Activated naive CD8-positive, alpha-beta T cell treated with anti-CD3 and anti-CD28 coated beads, Interleukin-2, amount 50 U/mL, for 24 hours (primary cell): ENCODE measurements at places on chromosomes 7 and 10.

DNA sequence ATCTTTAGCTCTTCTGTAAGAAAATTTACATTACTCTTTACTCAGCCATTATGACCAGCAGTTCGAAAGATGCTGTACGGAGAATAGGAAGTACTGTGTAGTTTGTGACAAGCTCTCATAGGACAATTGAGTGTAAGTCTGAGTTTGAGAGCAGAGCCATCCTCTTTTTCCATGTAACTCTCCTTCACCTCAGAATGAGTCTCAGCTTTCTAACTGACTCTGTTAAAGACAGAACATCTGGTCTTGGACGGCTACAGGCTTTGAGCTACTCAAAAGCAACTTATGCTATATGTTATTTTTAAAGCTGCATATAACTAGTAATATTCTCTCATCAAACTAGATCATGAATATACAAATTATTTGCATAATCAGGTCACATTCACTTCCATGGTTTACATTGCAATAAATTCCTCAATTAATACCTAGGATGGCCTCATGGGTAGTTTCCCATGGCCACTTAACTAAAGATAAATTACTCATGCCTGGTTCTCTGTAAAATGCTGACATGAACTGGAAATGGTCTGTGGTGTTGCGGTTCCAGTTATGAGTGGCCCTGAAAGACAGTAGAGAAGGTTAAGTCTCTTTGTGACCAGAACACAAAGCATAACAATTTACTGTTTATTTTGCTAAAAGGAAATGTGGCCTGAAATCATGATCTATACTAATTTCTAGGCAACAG is 358.7 kb downstream of the PHF14 start:
- no peak overlapping the region for H3K27ac ChIP-seq
- H3K27me3 ChIP-seq = peaks cover 2% of the 10 kb centered on the region
- no peaks in the 10 kb centered on the region for H3K36me3 ChIP-seq
- DNase-seq = no peak
- H3K4me3 ChIP-seq = no peak overlapping the region

- H3K27ac ChIP-seq = no peak overlapping the region
- peaks cover 5% of the 10 kb centered on the region for H3K27me3 ChIP-seq
- H3K4me3 ChIP-seq = no peak overlapping the region
These were observed 119.9 kb downstream of the ADCYAP1R1 start for GRCh38 chr7:31171984-31172383.

- DNase-seq = no peak
- no peaks in the 10 kb centered on the region for H3K27me3 ChIP-seq
- no peaks in the 10 kb centered on the region for H3K4me1 ChIP-seq
- H3K4me3 ChIP-seq = no peak overlapping the region
- no peak overlapping the region for H3K27ac ChIP-seq
These were observed 1673.4 kb downstream of the REEP3 start for GRCh38 chr10:65194555-65194954.

DNA sequence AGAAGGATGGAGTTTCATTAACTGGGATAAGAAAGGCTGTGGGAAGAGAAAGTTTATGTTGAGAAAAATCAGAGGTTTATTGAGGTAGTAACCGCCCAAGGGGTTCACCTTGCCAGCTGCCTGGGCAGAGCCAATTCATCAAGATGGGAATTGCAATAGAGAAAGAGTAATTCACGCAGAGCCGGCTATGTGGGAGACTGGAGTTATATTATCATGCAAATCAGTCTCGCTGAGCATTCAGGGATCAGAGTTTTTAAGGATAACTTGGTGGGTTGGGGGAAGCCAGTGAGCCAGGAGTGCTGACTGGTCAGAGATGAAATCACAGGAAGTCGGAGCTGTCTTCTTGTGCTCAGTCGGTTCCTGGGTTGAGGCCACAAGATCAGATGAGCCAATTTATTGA is 70.6 kb downstream of the MALRD1 start:
- H3K36me3 ChIP-seq = no peaks in the 10 kb centered on the region
- H3K4me3 ChIP-seq = no peak overlapping the region
- no peak overlapping the region for H3K27ac ChIP-seq
- no peaks in the 10 kb centered on the region for H3K27me3 ChIP-seq
- H3K4me1 ChIP-seq = no peaks in the 10 kb centered on the region

DNA sequence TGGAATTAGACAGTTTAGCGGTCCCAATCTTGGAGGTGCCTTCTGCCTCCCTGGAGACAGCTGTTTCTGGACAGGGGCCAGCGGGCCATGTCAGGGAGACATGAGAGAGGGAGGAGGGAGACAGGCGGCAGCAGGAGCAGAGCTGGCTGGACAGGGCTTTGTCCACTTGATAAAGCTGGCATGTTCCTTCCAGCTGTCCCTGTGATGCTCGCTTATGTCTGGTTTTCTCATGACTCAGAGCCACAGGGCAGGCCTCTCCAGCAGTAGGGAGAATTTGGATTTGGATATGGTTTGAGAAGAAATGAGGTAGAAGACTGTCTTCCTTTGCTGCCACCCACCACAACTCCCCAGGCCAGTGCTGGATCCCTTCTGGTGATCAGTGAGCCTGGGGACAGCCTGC is 51.7 kb upstream of the SORCS3 start:
- no peak overlapping the region for H3K4me3 ChIP-seq
- H3K36me3 ChIP-seq = no peaks in the 10 kb centered on the region
- H3K27ac ChIP-seq = no peak overlapping the region
- H3K4me1 ChIP-seq = peaks cover 13% of the 10 kb centered on the region
- H3K27me3 ChIP-seq = peaks cover 4% of the 10 kb centered on the region
- no peak for DNase-seq

DNA sequence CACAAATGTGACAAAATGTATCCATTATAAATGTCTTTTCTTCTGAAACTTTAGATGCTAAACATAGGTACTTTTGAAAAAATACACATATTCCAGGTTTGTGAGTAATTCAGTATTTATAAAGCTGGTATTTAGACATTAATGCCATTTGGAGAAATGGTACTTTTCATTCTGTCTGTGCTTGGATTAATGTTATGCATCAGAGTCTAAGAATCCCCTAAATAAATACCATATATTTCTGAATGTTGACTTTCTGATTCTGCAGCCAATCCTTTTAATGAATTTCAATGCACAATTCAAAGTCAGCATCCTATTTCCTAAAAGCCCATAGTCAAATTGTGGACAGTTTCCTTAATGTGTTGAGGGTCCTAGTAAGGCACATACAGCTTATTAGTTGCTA is 145.0 kb downstream of the DKK1 start:
- no peak for DNase-seq
- H3K4me3 ChIP-seq = no peak overlapping the region
- no peak overlapping the region for H3K27ac ChIP-seq
- H3K36me3 ChIP-seq = no peaks in the 10 kb centered on the region

DNA sequence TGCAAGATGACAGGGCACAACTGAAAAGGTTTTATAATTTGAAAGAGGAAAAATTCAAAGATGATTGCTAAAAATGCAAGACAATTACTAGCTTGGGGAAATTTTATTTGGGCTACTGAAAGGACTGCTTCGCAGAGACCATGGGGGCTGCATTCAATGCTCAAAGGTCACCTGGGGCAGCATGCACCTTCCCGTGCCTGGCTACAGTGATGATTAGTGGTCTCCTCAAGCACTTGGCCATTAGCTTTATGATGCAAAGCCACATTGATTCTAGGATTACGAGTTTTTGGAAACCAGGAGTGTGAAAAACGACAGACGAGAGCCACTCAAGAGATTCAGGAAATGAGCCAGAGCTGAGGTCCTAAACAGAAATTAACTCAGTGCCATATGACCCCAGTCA is 764.6 kb downstream of the PHTF2 start:
- no peaks in the 10 kb centered on the region for H3K4me1 ChIP-seq
- no peak for DNase-seq
- H3K27me3 ChIP-seq = no peaks in the 10 kb centered on the region
- no peak overlapping the region for H3K27ac ChIP-seq
- H3K36me3 ChIP-seq = no peaks in the 10 kb centered on the region
- H3K4me3 ChIP-seq = no peak overlapping the region

GRCh38 chr10:5840314-5841307 is 27.4 kb upstream of the GDI2 start:
- H3K36me3 ChIP-seq = no peaks in the 10 kb centered on the region

DNA sequence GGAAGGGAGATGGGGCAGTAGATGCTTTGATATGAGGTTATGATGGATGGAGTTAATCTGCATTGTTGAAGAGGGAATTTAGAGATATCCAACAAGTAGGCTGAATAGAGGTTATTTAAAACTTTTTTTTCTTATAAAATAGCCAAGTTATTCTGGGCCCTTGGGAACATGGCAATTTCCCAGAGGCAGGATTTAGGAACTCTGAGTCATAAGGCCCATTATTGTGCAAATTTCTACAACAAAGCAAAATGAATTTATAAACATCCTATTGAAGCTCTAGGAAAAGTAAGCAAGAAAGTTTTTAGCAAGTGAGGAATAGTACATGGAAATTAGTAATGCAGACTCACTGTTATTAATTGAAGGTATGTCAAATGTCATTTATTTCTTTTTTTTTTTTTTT is 160.9 kb upstream of the NPY start:
- no peak overlapping the region for H3K4me3 ChIP-seq
- H3K27ac ChIP-seq = no peak overlapping the region
- H3K27me3 ChIP-seq = peaks cover 7% of the 10 kb centered on the region
- H3K36me3 ChIP-seq = no peaks in the 10 kb centered on the region
- no peaks in the 10 kb centered on the region for H3K4me1 ChIP-seq

- H3K4me1 ChIP-seq = no peaks in the 10 kb centered on the region
- H3K36me3 ChIP-seq = peaks cover 7% of the 10 kb centered on the region
These were observed 115.7 kb downstream of the PARP12 start for GRCh38 chr7:139947021-139947420.

DNA sequence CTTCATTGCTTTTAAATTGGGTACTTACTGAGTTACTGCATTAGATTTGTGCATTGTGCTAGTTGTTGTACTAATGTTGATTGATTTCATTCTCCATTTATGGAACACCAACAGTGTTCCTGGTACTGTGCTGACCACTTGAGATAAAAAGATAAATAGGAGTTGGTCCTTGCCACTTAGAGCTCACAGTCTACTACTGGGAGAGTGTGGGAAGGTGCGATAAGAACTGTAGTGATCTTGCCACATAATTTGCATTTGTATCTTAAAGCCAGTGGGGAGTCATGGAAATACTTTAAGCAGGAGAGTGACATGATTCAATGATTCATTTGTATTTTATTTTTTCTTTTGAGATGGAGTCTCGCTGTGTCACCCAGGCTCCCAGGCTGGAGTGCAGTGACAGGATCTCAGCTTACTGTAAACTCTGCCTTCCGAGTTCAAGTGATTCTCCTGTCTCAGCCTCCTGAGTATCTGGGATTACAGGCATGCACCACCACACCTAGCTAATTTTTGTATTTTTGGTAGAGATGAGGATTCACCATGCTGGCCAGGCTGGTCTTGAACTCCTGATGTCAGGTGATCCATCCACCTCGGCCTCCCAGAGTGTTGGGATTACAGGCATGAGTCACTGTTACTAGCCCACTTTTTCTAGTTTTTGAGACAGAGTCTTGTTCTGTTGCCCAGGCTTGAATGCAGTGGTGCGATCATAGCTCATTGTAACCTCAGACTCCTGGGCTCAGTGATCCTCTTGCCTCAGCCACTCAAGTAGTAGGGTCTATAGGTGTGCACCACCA is 51.2 kb upstream of the TMEM248 start:
- no peak overlapping the region for H3K4me3 ChIP-seq
- H3K4me1 ChIP-seq = peaks cover 21% of the 10 kb centered on the region
- H3K36me3 ChIP-seq = no peaks in the 10 kb centered on the region
- no peaks in the 10 kb centered on the region for H3K27me3 ChIP-seq

DNA sequence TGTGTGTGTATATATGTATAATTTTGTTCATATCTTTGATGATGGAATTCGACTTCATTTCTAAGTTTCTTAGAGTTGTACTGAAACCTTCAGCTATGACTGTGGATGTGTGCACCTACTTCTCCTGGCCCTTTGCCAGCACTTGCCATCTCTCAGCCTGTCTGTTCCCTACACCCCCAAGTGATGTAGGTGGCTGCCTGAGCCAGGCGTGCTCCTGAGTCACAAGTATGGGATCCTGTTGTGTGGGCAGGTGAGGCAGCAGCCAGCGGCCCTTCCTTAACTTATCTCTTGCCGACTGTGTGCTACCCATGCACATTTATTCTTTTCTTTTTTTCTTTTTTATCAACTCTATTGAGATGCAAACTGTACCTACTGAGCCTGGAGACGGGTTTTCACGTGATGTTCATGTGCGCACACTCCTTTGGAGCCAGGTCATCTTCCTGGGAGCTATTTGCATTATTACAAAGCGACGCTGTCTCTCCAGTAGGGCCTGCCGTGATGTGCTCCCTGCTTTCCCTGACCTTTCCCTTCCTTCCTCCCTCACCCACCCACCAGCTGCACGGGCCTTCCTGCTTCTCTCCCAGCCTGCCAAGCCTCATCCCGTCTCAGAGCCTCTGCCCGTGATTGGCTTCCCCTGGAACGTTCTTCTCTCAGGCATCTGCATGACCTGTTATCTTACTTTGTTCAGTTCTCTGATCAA is 31.3 kb upstream of the GALNT11 start:
- peak; percentile 7 for DNase-seq
- H3K4me3 ChIP-seq = no peak overlapping the region
- H3K27me3 ChIP-seq = peaks cover 34% of the 10 kb centered on the region
- H3K27ac ChIP-seq = no peak overlapping the region
- peaks cover 4% of the 10 kb centered on the region for H3K4me1 ChIP-seq

- H3K36me3 ChIP-seq = no peaks in the 10 kb centered on the region
- H3K27me3 ChIP-seq = peaks cover 2% of the 10 kb centered on the region
- no peak for DNase-seq
- no peak overlapping the region for H3K4me3 ChIP-seq
- H3K4me1 ChIP-seq = peaks cover 6% of the 10 kb centered on the region
- H3K27ac ChIP-seq = no peak overlapping the region
These were observed 19.9 kb downstream of the TMEM72 start for GRCh38 chr10:44930904-44931620.

DNA sequence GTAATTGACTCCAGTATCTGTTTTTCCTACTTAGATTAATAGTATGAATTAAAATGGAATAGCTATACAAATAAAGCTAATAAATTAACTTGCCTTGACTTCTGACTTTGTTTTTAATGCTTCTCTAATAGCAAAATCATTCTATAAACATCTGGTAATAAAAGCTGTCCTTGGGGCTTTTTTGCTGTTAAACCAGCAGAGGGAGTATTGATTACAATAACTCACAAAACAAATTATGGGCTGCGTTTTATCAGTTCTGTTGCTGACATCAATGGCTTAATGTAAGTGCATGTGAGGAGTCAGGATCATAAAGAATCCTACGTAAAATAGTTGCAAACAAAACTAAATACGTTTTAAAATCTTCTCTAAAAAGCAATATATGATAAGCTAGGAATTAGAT is 667.8 kb downstream of the PCDH15 start:
- no peak overlapping the region for H3K4me3 ChIP-seq
- H3K27ac ChIP-seq = no peak overlapping the region
- H3K36me3 ChIP-seq = no peaks in the 10 kb centered on the region
- H3K4me1 ChIP-seq = no peaks in the 10 kb centered on the region
- H3K27me3 ChIP-seq = no peaks in the 10 kb centered on the region

DNA sequence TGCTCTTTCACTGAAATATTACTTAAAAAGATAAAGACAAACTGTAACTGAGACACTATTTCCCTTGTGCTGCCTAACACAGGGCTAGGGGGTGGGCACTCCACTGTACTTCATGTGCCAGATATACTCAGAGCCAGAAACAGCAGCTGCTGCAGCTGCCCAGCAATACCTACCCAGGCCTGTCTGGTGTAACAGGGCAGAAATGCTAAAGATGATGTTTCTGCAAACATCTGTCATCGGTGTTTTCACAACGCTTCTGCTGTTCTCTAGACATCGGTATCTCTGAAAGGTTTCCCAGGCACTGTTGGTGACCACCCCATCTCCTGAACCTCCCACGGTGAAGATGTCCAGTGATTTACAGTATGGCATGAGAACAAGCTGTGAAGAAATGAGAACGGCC is 42.7 kb downstream of the LAMB1 start:
- no peak overlapping the region for H3K27ac ChIP-seq
- H3K4me1 ChIP-seq = no peaks in the 10 kb centered on the region
- H3K4me3 ChIP-seq = no peak overlapping the region
- H3K27me3 ChIP-seq = peaks cover 11% of the 10 kb centered on the region
- H3K36me3 ChIP-seq = no peaks in the 10 kb centered on the region
